H7 (cell line): ENCODE measurements at places on chromosomes 4 and X.

GRCh38 chrX:145190801-145191389, 56.4 kb upstream of the SPANXN1 start:
- DNase-seq: no peak

- no peak for DNase-seq
Measured at GRCh38 chrX:70062076-70062475, at the start of gene OTUD6A. TSS of gene OTUD6A (plus strand) at chrX:70062457. CDS start at chrX:70062525, 68 bp downstream.

GRCh38 chr4:24927049-24927448, 14.2 kb upstream of the CCDC149 start:
- no peak for DNase-seq

- DNase-seq: no peak
Measured at GRCh38 chr4:55546756-55547465, at the start of gene CLOCK. TSS of gene CLOCK (minus strand) at chr4:55546909. CDS start at chr4:55482785, 64,124 bp downstream.

DNA sequence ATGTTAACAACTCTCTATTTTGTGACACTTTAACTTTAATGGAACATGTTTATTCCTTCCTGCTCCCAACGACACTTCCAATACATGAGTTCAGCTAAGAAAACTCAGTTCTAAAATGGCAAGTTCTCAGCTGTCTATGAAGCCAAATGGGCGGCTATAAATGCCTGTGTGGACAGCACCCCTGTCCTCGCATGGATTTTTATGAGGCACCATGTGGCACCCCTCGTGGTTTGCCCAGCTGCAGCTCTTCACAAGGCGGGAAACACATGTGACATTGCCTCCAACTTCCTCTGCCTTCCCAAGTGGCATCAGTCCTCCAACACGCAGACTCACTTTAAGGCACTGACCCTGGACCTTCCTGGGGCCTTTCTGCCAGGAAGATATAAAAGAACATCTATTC, 48.0 kb downstream of the SH3RF1 start:
- DNase-seq: no peak

GRCh38 chr4:133151691-133152329, 2.7 kb downstream of the PCDH10 start:
- peak; percentile 79 for DNase-seq

DNA sequence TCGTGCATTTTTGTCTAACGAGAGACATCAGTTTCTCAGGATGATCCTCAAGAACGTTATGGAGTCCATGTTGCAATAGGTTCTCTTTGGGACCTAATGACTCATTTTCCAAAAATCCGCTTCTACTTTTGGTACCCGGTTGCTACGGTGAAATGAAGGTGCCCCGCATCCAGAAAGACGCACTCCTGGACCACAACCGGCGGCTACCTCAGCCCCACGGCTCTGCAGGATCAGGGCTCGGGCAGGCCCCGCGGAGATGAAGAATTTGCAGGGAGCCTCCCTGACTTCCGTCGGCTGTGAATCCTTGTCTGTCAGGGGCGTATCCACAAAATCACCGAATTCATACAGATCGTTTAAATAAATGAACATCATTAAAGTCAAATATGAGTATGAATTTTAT, 15.6 kb downstream of the GTPBP6 start:
- peak; percentile 29 for DNase-seq

GRCh38 chr4:121654738-121655137, 42.0 kb downstream of the ANXA5 start:
- no peak for DNase-seq

DNA sequence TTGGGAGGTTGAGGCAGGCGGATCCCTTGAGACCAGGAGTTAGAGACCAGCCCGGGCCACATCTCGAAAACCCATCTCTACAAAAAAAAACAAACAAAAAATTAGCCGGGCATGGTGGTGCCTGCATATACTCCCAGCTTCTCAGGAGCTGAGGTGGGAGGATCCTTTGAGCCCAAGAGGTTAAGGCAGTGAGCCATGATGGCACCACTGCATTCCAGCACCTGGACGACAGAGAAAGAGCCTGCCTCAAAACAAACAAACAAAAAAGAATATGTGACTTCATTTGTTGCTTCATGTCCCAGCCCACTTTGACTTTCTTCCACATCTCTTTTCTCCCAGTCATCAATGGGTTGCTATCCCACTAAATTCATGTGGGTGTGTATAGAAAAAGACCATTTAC, 79.7 kb downstream of the BCOR start:
- no peak for DNase-seq

DNA sequence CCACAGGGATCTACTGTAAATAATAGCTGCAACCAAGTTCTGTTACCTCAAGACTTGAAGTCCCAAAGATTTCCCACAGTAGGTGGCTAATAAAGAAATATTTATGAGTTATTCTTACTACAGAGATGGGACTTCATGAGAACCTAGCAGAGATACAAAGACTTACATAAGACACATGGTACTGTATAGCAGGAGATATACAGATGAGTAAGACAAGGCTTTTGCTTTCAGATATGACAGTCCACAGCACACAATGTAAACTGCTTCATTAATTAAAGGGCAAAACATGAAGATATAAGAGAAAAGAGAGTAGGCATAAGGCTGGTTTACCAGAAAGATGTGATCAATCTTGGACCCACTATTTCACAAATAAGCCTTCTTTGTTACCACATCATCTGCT, 6.6 kb downstream of the ANKRD17 start:
- DNase-seq: no peak

DNA sequence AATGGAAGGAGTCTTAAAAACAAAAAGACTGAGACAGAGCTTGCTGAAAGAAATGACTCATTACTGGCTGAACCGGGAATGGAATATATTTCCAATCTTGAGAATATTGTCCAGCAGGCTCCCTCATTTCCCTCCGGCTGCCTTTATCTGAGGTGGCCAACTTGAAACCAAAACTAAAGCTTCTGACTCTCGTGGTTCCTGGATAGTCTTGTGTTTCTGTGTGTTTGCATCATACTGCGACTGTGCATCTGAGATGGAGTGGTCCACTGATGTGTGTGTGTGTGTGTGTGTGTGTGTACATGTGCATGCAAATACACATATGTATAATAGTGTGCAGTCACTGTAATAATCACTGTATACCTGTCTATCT, 145.6 kb upstream of the SCML1 start:
- no peak for DNase-seq
